T-helper 22 cell (primary cell): ENCODE measurements at places on chromosomes 1 and 21.

DNA sequence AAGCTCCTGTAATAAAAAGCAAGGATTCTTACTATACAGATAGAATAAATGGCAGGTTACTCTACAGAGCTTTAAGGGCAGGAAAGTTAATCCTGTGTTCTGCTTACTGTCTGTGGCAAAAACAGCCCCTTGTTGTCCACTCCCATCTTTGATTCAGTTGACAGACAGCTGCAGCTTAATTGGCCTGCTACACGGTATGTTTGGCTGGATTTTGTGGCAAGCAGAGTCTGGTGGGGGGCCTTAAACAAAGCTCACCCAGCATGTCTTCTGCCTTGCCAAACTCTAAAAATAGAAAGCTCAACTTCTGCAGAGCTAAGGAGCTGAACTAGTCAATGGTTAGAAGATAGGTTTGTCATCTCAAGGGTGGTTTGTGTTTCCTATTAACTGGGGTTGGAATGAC is 407.2 kb downstream of the HLX start:
- no peak for DNase-seq

DNA sequence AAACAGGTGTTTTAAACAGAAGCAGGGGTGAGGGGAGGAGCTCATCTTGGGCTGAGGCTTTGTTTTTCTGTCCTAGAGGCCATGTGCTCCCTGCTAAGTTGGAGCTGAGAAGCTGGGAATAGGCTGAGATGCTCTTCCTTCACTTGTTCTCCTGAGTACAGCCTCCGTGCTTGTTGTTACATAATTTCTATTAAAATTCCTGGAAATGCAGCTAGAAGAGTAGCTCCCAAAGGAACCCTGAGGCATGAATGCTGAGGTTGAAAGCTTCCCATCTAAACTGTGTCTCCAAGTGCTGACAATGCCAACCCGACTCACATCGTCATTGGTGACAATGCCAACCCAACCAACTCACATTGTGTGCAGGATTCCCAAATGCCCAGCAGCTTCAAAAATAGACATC is 12.6 kb upstream of the ITPKB start:
- no peak for DNase-seq

DNA sequence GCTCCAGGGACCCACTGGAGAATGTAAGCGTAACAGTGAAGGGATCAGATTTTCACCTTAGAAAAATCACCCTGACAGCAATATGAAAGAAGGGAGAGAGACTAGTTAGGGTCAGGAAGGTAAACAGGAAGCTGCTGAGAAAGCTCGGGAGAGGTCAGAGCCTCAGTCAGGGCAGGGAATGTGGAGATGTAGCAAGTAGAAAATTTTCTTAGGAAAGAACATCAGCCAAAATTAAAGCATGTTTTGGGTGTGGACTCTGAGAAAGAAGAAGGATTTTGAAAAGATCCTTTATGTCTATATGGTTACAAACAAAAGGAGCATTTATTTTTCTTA is 16.7 kb upstream of the ERICH3 start:
- DNase-seq, result no peak

GRCh38 chr1:60596791-60597750 is 485.3 kb upstream of the NFIA start:
- no peak for DNase-seq

DNA sequence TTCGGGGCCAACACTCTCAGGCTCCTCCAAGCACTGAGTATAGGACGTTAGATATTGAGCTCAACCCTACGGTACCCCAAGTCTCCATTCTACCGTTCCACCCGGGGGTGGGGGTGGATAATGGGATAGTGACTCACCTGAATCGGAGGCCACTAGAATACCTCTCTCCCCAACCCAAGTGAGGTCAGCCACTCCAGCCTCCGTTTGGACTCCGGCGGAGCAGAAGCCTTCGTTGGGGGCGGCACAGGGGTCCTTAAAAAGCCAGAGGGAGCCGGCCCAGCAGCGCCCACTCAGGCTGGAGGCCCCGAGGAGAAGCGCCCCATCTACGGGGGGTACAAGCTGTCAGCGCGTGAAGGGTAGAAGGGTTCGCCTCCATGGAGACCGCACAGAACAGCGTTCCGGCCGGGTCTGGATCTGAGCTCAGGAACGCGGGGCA is 556 bp downstream of the WDR77 start:
- DNase-seq, result no peak

GRCh38 chr1:40783001-40783905 is at the start of gene KCNQ4:
Gene KCNQ4 (plus strand): TSS chr1:40783787. CDS start chr1:40784094, 307 bp downstream.
- DNase-seq, result no peak

DNA sequence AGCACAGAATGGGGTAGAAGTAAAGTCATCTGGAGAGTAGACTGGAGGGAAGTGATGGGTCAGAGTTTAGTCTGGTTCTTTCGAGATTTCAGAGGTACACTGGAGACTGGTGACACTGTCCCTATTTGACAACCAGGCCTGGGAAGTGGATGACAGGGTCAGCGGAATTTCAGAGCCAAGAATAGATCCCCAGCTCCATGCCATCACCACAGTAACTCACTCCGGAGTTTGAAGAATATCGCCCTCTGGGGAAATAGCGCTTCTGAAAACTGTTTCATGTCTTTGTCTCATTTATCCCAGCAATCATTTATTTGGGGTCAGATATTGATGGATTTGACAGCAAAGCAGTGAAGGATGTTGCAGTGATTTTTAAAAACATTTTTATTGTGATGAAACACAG is 7.6 kb upstream of the NFASC start:
- no peak for DNase-seq

DNA sequence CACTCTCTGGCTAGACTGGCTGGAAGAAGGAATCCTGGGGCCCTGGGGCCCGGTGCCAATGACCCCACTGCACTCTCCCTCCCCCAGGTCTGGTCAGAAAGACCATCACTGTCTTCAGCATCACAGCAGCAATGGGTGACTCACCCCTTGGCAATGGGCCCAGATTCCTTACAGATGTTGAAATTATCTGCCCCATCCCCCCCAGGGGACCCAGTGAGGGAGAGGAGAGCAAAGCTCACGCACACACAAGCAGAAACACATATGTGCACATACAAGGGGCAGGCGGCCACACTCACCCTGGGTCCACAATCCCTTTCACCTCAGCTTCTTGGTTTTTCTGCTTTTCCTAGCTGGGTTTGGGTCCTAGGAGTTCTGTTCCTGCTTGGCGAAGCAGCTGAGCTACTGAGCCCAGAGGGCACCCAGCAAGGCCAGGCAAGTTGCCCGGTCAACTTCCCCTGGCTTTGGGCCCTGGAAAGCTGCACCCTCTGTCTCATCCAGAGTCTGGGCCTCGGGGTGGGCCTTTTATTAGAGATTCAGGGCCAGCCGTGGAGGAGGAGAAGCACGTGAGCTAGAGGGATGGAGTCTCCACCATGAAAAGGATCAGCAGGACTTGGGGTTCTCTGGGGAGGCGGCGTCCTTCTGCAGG is 2.6 kb downstream of the COL16A1 start:
- DNase-seq, result no peak

- no peak for DNase-seq
These were observed 116.5 kb downstream of the ZP4 start for GRCh38 chr1:237774246-237774645.

- no peak for DNase-seq
These were observed 78.9 kb downstream of the CLEC20A start for GRCh38 chr1:178417858-178418257.

GRCh38 chr1:210360852-210361477 is 32.3 kb downstream of the HHAT start:
- no peak for DNase-seq

DNA sequence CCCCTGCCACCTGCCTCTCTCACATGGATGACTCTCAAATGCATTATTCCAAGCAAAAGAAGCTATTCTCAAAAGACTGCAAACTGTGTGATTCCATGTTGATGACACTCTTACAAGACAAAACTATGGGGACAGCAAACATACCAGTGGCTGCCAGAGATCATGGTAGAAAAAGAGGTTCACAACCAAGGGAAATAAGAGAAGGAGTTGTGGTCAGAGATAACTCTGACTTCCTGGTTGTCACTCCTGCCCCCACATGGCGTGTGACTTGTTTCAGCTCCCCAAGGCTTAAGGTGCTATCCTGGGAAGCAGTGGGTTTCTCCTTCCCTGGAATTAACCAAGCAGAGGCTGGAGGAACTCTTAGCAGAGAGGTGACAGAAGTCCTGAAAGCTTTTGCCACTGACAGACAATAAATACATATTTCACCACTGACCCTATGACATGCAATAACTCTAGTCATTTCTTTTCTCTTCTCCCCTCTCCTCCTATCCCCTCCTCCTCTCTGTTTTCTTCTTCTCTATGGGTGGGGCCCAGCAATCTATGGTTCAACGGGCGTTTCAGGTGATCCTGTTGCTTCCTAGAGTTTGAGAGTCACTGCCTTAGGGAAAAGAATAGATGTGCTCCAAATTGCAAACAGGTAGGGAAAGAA is 185.1 kb downstream of the FCRL5 start:
- no peak for DNase-seq

GRCh38 chr1:25809929-25810328 is 9.8 kb upstream of the MTFR1L start:
- DNase-seq, result no peak

DNA sequence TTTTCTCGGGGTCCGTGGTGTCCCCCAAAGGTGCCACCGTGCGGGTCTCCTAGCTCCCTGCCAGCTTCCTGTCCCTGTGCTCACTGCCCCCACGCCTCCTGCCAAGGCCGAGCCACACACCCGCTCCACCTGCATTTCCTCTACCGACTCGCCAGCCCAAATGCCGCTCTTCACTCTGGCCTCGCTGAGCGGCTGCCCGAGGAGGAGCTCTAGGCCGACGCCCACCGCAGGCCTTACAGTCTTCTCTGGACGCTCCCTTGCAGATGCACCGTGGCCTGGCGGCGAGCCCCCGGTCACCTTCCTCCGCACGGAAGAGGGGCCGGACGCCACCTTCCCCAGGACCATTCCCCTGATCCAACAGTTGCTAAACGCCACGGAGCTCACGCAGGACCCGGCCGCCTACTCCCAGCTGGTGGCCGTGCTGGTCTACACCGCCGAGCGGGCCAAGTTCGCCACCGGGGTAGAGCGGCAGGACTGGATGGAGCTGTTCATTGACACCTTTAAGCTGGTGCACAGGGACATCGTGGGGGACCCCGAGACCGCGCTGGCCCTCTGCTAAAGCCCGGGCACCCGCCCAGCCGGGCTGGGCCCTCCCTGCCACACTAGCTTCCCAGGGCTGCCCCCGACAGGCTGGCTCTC is 26.3 kb downstream of the FTCD start:
- no peak for DNase-seq

- DNase-seq, result no peak
These were observed at the start of gene NMNAT2 for GRCh38 chr1:183417772-183418491. Gene NMNAT2 (minus strand): TSS chr1:183418380. CDS start chr1:183418267, 113 bp downstream.

DNA sequence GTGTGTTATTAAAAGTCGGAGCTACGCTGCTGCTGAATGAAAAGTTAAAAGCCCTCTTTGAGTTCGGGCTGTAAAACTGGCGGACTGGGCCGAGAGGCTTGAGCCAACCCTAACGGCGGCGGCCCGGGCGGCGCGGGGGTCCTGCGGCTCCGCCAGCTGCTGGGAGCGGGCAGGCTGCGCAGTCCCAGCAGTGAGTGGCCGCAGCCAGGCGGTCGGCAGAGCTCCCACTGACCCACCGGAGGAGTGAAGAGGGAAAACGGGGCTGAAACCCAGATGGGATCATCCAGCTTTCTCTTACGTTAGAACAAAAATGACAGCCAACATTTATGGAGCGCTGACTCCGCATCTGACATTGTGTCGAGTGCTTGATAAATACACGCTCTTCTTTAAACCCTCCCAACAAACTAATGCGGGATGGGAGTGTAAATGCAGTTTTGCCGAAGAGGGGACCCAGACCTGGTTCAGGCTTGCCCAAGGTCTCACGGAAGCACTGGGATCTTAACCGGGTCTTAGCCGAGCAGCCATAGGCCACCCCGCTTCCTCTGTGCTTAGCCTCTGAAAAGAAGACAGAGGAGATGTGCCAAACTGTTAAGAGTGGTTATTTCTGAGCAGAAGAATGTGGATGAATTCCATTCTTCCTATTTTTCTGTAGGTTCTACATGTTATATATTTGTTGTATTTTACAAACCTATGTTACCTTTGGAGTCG is 3.5 kb downstream of the GRHL3 start:
- no peak for DNase-seq

- DNase-seq, result no peak
These were observed 33.6 kb downstream of the RNASEL start for GRCh38 chr1:182555493-182555892.

- DNase-seq, result no peak
These were observed 72.6 kb downstream of the TENT5C start for GRCh38 chr1:117678246-117678977.

- DNase-seq, result no peak
These were observed 36.7 kb downstream of the PCBP3 start for GRCh38 chr21:45680215-45680614.

DNA sequence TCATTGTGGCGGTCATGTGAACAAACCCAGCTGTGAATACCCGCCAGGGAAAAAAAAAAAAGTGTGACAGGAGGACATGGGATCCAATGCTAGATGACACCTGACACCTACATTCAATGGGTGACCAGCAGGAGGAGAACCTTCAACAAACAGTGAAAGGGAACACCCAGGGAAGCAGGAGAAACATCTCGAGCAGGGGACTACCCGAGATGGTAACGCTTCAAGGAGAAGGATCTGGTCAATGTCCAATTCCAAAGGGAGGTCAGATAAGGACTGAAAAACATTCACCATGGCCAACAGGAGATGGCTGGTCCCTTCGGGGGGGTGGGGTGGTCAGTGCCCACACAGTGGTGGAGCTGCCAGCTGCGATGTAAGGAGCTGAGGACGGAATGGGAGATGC is 46.3 kb downstream of the PTPN14 start:
- no peak for DNase-seq

DNA sequence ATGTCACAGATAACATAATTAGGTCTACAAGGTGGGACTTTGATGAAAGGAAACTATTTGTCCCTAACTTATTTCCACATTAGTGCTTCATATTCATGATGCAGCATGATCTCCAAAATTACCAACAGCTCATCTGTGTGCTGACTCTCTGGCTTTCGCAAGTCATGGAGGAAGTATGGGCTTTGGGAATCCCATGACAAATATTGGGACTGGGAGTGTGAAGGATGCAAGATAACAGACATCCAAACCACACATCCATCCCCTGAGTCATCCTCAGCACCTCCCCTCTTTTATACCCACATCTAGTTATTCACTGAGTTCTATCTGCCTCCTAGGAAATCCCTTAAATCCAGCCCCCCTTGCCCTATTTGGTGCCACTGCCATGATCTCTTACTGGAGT is 102.8 kb upstream of the COL24A1 start:
- DNase-seq, result no peak

DNA sequence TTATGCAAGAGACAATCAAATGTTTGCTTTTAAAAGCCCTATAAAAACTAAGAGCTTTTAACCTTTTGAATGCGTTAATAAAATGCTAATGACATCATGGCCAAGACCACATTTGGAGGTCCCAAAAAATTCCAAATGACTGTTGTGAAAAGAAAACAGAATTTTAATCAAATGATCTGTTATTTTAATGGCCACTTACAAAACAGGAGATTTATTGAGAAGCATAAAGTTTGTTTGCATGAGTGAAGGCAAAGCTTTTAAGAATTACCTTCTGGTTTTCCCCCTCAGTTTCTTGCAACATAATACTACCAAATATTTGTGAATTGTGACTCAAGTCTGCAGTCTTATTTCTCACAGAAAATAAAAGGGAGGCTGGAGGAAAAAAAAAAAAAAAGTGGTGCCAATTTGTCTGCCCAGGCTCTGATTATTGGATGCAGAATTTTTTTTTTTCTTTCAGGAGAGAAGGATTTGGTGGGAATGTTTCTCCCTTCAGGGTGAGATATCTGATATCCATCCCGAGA is 60.7 kb downstream of the GORAB start:
- DNase-seq, result no peak

GRCh38 chr1:180123463-180123936 is 31.2 kb upstream of the QSOX1 start:
- no peak for DNase-seq

- DNase-seq, result no peak
These were observed 89.1 kb downstream of the BCAR3 start for GRCh38 chr1:93592551-93592949.
